ENCODE measurements at places on chromosomes 2 and 18. TPM values are rescaled to one million over a fixed set of nuclear protein-coding genes. Genes with fewer than 3 reads are reported as not detected.

- no peak for DNase-seq
Observed at GRCh38 chr2:525021-525420, 152.2 kb downstream of the TMEM18 start.

- DNase-seq, result no peak
Observed at GRCh38 chr2:145284551-145284950, 764.6 kb upstream of the ZEB2 start.

The AGAP1 gene
- total RNA-seq, result 49.1 TPM

The SRD5A2 gene
- total RNA-seq, result 0.05 TPM

The RAB6D gene
- total RNA-seq, result 0.14 TPM

DNA sequence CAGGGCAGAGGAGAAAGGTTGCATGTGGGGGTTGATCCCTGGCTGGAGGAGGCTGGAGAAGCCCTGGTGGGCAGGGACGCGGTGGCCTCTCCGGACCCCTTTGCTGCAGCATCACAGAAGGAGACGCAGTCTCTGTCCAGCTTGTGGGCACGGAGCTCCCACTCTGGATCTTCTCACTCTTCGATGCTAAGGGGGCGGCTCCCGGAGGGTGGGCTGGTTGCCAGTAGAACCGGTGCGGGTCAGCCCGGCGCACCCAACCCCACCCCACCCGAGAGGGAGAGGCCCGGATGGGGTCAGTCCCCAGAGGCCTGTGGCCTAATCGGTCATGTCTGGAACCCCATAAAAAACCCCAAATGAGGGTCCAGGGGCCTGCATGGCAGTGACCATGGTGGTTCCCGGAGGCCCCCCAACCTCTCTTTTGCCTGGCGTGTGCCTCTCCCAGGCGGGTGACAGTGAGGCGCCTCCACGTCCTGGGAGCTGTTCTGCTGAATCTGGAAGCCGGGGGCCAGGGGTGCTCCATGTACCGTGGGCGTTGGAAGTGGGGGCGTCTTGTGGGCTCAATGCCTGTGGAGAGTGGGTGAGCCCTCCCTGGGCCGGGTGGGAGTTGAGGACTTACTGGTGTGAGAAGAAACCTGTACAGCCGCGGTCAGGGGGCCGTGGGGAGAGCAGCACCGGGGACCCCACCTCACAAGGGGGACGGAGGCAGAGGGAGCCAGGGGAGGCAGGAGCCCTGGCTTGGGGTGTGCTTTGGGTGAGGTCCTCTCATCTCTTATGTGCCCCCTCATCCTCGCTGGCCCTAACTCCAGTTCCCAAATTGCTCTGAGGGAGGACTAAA is 79.6 kb downstream of the RTP5 start:
- no peak for DNase-seq

- peak; percentile 78 for DNase-seq
Observed at GRCh38 chr2:20225294-20226151, 593 bp upstream of the SDC1 start.

DNA sequence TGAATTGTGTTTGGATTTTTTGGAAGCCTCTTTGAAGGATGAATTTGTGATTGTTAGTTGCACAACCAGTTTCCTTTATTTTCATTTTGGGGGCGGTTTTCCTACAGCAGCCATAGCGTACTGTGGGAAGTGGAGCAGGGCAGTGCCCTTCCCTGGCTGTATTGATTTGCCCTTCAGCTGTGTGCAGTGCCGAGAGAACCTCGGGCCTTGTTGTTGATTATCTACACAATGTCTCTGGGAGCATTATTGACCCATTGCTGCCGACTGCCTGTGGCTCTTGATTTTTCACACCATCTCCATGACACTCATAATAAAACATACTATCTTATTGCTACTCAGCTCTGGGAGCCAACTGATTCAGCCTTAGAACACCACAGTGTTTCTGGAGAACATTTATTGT is 162.2 kb upstream of the BOD1L2 start:
- no peak for DNase-seq

DNA sequence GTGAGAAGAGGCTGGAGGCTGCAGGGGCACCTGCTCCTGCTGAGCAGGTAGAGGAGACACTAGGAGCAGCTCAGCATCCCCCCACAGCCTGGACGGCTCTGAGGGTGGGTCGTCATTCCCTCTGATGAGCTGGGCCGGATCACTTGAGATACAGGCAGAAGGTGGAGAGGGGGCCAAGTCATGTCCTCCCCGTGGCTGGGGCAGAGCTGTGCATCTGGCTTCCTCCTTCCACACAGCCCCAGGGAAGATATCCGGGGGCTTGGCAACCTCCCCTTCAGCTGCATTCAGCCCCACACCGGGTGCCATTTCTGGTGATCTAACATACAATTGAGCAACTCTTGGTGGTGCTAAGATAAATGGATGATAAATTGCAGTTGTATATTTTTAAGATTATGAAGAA is 236.9 kb downstream of the LDLRAD4 start:
- DNase-seq, result no peak

GRCh38 chr2:52976143-52976949 is 791.3 kb upstream of the CHAC2 start:
- DNase-seq, result peak; percentile 62

The KCTD1 gene
- 18.7 TPM for total RNA-seq

The CPS1 gene
- 9.0 TPM for total RNA-seq

The EPB41L3 gene
- total RNA-seq, result 20.1 TPM

The ANKRD30BL gene
- 0.39 TPM for total RNA-seq

DNA sequence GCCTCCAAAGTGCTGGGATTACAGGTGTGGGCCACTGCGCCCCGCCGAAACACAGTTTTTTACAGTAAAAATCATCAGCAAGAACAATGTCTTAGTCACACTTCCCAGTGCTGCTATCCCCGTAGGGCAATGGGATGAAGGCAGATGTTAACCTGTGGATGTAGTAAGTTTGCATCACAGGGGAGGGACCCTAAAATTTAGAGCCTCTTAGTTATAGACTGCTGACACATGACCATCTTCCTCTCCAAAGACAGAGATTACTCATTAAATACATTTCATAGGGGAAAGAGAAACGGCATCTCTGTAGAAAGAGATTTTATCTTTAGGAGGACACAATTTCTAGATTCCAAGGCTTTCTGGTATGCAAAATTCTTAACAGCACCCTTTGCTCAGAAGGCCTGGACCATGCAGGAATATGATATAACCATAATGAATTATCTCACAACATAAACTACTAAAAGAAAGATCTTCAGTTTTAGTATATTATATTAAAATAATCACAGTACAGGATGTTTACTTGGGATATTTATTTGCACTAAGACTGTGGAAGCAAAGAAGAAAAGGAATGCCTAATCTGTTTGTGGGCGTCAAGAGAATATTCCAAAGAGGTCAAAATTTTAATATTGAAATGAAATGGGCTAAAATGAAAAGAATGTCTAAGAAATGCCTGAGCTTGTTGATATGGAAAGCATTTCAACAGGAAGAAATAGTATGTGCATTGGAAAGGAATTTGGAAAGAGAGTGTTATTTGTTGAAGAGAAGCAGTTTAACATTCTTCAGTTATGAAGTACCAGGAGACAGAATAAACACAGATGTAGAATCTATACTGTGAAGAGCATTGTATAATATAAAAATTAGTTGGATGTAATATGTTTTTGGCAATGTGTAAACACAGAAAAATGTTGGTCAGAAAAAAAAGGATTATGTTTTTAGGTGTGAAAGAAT is 1228.3 kb upstream of the CHAC2 start:
- DNase-seq, result no peak

The SERPINB13 gene
- not detected for total RNA-seq

- no peak for DNase-seq
Observed at GRCh38 chr2:101123795-101124471, 27.2 kb downstream of the TBC1D8 start.

- no peak for DNase-seq
Observed at GRCh38 chr2:148585696-148586095, 58.9 kb upstream of the EPC2 start.

- DNase-seq, result no peak
Observed at GRCh38 chr2:234320066-234320465, 176.8 kb downstream of the ARL4C start.

The KCNS3 gene
- 18.1 TPM for total RNA-seq

The CRYBA2 gene
- total RNA-seq, result not detected

The ACVR1 gene
- total RNA-seq, result 20.2 TPM

- no peak for DNase-seq
Observed at GRCh38 chr2:179862898-179863458, 1.6 kb upstream of the ZNF385B start.

DNA sequence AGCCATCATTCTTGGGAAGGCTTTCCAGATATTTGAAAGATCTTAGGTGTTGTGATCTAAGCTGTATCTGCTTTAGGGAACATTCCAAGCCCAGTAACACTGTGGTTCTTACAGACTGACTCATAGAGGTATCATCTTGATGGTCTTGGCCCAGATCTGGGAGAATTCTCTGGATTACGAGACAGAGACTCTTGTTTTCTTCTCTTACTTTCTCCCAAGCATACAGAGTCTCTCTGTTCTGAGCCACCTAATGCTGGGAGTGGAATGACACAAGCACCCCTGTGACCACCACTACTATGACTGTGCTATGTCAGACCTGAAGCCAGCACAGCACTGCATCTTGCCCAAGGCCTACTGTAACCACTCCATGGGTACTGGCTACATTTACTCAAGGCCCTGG is 81.0 kb upstream of the EPAS1 start:
- DNase-seq, result no peak
